ENCODE measurements at places on chromosomes 7 and 10. TPM values are rescaled to one million over a fixed set of nuclear protein-coding genes. Genes with fewer than 3 reads are reported as not detected.
A peak's percentile ranks its signal among the peaks of the same experiment; 100 is the strongest.

SPDYE11 gene
- total RNA-seq, result not detected

GRCh38 chr7:64558781-64559180 lies 4.1 kb downstream of the ZNF680 start:
- no peaks in the 10 kb centered on the region for H3K36me3 ChIP-seq
- no peak overlapping the region for H3K4me3 ChIP-seq
- no peak for DNase-seq
- no peaks in the 10 kb centered on the region for H3K4me1 ChIP-seq

- no peak overlapping the region for H3K27ac ChIP-seq
- no peaks in the 10 kb centered on the region for H3K4me1 ChIP-seq
- no peak overlapping the region for H3K4me3 ChIP-seq
Measured at GRCh38 chr7:110609336-110609735, 481.6 kb upstream of the LRRN3 start.

DNA sequence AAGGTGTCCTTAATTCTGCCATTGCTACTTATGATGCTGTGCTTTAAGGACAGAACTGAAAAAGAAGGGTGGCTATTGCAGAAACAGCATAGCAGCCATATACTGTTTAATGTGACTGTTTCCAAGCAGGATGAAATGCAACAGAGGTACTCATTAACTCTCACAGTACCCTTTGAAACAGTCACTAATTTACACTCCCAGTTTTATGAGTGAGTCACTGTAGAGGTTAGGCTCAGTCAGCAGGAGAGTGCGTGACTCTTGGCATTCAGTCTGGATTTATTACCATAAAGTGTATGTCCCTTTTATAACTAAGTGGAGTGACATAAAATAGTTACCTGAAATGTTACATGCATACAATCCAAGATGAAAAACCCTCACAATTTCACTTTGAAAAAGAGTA lies 27.7 kb downstream of the ALDH18A1 start:
- H3K27me3 ChIP-seq, result no peaks in the 10 kb centered on the region
- peak; percentile 76 for DNase-seq
- H3K4me3 ChIP-seq, result no peak overlapping the region
- H3K4me1 ChIP-seq, result peaks cover 21% of the 10 kb centered on the region

DNA sequence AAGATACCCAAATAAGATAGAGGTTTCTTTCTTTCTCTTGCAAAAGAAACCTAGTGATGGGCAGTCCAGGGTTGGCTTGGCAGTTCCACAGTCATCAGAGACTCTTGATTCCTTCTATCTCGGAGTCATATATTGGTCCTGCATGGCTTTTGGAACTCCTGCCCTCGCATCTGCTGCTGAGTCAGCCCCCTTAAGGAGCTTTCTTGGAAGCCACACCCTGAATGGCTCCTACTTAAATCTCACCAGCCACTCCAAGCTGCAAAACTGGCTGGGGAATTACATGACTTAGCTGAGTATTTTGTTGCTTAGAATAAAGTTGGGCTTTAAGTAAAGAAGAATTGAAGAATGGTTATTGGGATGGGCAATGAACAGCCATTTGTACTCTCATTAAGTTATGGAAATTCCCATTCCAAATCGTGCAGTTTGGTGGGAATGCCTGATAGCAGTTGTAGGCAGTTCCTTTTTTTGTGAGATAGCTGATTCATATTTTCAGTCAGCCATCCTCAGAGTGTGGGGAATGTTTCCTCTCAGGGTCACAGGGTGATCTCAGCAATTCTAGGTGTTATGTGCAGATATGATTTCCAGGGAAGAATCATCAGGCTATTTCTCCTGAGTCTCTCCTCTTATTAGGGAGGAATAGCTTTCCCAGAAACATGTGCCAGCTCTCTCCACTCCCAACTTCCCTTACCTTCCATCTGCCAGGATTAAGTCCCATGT lies 209.9 kb downstream of the BBS9 start:
- H3K27me3 ChIP-seq, result no peaks in the 10 kb centered on the region
- H3K27ac ChIP-seq, result no peak overlapping the region
- H3K36me3 ChIP-seq, result no peaks in the 10 kb centered on the region

Measured in kidney (tissue), 22 donors.